ENCODE measurements at places on chromosomes 2 and 18. TPM values are rescaled to one million over a fixed set of nuclear protein-coding genes. Genes with fewer than 3 reads are reported as not detected.

RBM45 gene
- total RNA-seq: 11.8 TPM

C2orf80 gene
- total RNA-seq: not detected

KRCC1 gene
- total RNA-seq: 28.0 TPM

CRYBA2 gene
- total RNA-seq: not detected

COL4A4 gene
- total RNA-seq: 45.2 TPM

TEKT4 gene
- not detected for total RNA-seq

ANKZF1 gene
- 45.8 TPM for total RNA-seq

ZNF396 gene
- total RNA-seq: 0.54 TPM

ACP1 gene
- total RNA-seq: 87.2 TPM

SESTD1 gene
- total RNA-seq: 22.8 TPM

DSC1 gene
- total RNA-seq: not detected

IL36RN gene
- total RNA-seq: not detected

IL1RL2 gene
- 1.4 TPM for total RNA-seq

NT5C1B gene
- not detected for total RNA-seq

OXER1 gene
- total RNA-seq: not detected

GLI2 gene
- 6.6 TPM for total RNA-seq

CFAP65 gene
- total RNA-seq: not detected

ALS2 gene
- total RNA-seq: 13.4 TPM

CXCR4 gene
- total RNA-seq: 3.2 TPM

MAP3K19 gene
- not detected for total RNA-seq

MOGAT1 gene
- total RNA-seq: not detected

MYO5B gene
- total RNA-seq: not detected

CXCR1 gene
- total RNA-seq: not detected

CPO gene
- total RNA-seq: not detected

RTP5 gene
- total RNA-seq: not detected

AKAIN1 gene
- not detected for total RNA-seq

ANKAR gene
- 4.3 TPM for total RNA-seq

CD8B2 gene
- total RNA-seq: not detected

SGPP2 gene
- total RNA-seq: not detected

DPP4 gene
- 64.8 TPM for total RNA-seq

PAX3 gene
- total RNA-seq: not detected

BCL11A gene
- total RNA-seq: not detected

Data from cardiac atrium fibroblast (primary cell).